ENCODE measurements at places on chromosomes 12 and 14. TPM values are rescaled to one million over a fixed set of nuclear protein-coding genes. Genes with fewer than 3 reads are reported as not detected.

Gene FBLN5
- total RNA-seq, result 65.3 TPM

Gene DTX1
- 10.9 TPM for total RNA-seq

Gene PDE3A
- 25.8 TPM for total RNA-seq

Gene MMP19
- 1.5 TPM for total RNA-seq

Gene RTL1
- total RNA-seq, result 46.9 TPM

Gene CCDC196
- total RNA-seq, result not detected

Gene ISM2
- total RNA-seq, result not detected

Gene TAS2R42
- total RNA-seq, result not detected

Gene ASPG
- total RNA-seq, result 0.82 TPM

Gene FAM234B
- total RNA-seq, result 3.0 TPM

Data from tongue (tissue), 3 donors.